DND-41 (cell line): ENCODE measurements at places on chromosomes 5 and 9.
A peak's percentile ranks its signal among the peaks of the same experiment; 100 is the strongest.

DNA sequence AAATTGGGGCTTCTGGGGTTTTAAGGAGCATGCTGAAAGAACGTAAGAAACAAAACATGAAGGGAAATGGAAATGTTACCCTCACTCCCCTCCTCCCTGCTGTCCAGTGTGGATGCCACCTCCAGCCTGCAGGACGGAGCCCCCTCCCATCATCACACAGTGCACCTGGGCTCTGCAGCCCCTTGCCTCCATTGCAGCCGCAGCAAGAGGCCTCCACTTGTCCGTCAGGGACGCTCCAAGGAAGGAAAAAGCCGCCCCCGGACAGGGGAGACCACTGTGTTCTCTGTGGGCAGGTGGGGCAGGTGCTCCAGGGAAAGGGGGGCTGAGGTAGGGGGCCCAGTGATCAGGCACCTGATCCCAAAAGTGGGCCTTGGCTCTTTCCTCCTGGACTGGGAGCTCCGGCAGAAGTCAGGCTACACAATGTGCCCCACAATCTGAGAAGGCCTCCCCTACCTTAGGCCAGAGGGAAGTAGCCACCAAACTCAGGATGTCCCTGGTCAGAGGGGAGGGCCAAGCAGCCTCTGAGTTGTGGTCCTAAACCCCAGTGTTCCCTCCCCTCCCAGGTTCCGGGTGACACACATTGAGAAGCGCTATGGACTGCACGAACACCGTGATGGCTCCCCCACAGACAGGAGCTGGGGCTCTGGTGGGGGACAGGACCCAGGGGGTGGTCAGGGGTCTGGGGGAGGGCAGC, 2.7 kb downstream of the RELL2 start:
- DNase-seq, result no peak

GRCh38 chr5:54927097-54927746, 58.2 kb downstream of the ESM1 start:
- no peak for DNase-seq

DNA sequence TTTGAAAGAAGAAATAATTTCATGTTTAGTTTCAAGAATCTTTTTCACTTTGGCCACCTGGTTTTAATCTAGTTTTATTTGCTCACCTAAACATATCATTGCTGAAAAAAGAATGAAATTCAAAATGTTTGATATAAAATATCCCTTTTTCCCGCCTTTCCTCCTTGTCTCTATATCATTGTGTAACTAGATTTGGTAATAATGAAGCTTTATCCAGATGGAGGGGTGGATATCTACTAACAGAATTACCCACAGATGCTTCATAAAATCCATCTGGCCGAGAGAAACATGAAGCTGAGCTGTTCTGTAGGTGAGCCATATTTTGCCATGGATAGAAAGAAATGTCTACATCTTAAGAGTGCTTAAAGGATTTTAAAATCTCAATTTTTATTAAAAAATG, 214.7 kb downstream of the ICE1 start:
- DNase-seq, result no peak

GRCh38 chr5:74665273-74665672, 19.8 kb upstream of the HEXB start:
- DNase-seq, result no peak

DNA sequence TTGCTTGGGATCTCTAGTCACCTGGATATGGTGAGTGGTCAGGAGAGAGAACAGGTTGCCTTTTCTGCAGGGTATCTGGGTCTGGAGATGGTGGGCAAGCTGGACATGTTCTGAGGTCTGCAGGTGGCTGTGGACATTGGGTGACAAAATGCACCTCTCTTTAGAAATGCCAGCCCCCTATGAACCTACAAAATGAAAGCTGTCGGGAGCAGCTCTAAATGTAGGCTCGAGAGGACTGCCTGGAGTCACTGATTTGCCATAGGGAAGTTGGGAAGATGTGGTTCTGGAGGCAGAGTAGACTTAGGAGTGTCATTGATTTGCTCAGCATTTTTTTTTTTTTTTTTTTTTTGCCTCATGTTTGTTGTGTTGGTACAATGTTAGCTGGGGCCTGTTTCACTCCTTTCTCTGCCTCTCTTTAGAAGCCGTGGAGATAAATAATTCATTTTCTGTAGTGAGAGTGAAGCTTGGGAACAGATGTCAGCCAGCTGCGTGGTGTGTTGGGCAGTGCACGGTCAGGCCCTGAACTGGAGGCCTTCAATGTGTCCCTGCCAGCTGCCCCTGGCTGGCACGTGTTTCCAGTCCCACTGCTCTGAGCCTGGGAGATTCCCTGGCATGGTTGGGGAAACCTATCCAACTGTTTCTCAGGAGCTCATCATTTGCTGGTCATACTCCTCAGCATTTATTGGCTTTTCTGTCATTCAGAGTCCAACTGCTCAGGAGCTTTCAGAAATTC, 5.4 kb downstream of the RGS3 start:
- no peak for DNase-seq

- DNase-seq, result no peak
These were observed 57.5 kb downstream of the TEX10 start for GRCh38 chr9:100295240-100295639.

GRCh38 chr5:150582241-150583109, 58.0 kb upstream of the SYNPO start:
- no peak for DNase-seq

DNA sequence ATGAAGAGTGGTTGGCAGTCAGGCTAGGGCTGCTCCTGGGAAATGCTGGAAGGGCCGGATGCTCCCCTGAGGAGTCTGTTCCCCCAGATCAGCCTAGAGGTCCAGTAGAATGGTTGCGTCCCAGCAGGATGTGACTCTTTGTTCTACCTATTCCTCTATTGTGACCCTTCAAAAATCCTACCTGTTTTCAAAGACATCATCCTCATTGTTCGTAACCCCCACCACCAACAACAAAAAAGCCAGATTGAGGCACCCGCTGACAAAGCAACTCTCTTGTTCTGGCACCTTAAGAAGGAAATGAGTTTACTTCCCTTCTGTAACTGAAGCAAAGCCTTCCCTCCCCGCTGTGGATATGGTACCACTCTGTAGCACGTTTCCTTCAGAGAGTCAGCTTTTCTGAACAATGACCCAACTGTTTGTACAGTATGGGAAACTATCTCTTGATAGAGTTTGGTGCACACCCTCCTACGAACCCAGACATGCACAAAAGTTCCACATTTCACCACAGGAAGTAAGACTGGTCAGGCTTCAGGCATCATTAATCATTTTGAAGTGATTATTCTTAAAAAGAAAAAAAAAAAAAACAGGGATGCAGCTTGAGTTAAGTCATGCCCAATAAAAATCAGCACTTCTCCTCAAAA, 207.2 kb downstream of the ENC1 start:
- no peak for DNase-seq

GRCh38 chr9:26157411-26157810, 479.2 kb upstream of the TUSC1 start:
- no peak for DNase-seq

GRCh38 chr9:26559506-26559905, 333.1 kb downstream of the CAAP1 start:
- DNase-seq, result no peak

GRCh38 chr5:123545506-123545905, 33.5 kb downstream of the CSNK1G3 start:
- DNase-seq, result peak; percentile 7

- DNase-seq, result peak; percentile 59
These were observed at the start of gene NSG2 for GRCh38 chr5:174045470-174046025. TSS of gene NSG2 (plus strand) at chr5:174045706. CDS start at chr5:174046756, 1,050 bp downstream.

- DNase-seq, result no peak
These were observed 512.3 kb upstream of the DAP start for GRCh38 chr5:11273180-11273903.

DNA sequence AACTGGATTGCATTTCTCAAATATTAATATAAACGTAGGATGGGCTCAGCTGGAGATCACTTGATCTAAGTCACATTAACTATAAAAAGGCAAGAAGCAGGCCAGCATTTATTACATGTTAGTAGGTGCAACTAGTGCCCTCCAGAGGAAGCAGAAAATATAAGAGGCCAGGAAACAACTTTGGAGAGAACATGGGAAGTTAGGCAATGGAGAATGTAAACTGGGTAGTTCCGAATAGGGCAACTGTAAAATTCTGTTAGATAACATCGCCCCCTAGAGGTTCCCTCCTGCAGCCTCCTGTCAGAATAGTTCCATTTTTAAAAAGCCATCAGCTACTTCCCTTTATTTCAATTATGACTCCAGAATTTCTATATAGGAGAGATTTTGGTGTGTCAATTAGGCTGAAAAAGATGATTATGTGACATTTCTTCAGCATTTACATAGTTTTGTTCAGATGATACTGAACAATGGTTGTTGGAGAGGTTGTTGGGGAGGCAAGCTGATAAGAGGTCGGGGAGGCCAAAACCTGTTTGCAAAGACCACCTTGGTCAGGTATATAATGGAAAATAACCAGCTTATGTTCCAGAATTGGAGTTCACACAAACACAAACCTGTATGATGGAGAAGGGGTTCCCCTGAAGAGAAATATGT, 22.4 kb downstream of the CCL28 start:
- DNase-seq, result peak; percentile 64

DNA sequence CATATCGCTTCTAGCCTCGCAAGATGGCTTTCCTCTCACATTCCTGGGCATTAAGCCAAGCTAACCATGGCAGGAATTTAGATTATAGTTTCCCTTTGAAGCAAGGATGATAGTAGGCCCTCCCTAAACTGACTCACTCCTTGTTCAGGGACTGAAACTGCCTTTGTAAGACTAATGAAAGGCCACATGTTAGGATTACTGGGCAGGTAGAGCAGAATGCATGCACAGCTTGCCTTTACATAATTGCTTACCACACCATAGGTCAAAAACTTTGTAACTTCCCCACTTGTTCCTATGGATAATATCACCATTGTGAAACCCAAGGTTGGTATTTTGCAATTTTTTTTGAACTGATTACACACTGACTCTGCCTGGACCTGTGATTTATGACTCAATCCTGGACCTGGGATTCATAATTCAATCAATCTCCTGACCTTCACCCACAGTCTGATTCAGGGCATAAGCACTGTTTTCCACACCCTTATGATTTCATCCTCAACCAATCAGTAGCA, 41.0 kb upstream of the PRDM9 start:
- DNase-seq, result no peak

GRCh38 chr5:132822650-132823480, 7.6 kb downstream of the SHROOM1 start:
- no peak for DNase-seq

DNA sequence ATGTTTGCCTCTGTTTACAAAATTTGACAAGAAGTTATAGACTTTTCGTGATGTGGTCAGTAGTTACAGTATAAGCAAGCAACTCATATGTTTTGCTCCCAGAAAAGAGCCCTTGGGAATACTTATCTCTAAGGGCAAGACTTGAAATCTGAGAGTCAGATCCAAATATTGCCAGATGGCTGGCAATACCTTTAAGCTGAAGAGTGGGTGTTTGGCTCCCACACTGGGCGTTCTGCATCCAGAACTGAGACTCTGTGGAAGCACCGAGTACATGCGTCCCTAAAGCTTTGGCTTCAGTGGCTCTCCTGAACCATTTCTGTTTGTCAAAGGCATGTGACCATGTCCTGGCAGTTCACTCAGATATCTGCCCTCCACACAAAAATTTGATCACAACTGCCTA, 194.1 kb downstream of the DCP2 start:
- no peak for DNase-seq

GRCh38 chr5:149060325-149060724, 2.5 kb downstream of the SH3TC2 start:
- DNase-seq, result no peak

GRCh38 chr9:110153431-110153830, 54.5 kb downstream of the C9orf152 start:
- no peak for DNase-seq

- DNase-seq, result no peak
These were observed 28.8 kb upstream of the DMAC1 start for GRCh38 chr9:7828334-7828733.

- peak; percentile 70 for DNase-seq
These were observed 2.8 kb downstream of the ST8SIA4 start for GRCh38 chr5:100900142-100900795.

GRCh38 chr9:133837627-133838597, 99.8 kb upstream of the SARDH start:
- DNase-seq, result no peak

DNA sequence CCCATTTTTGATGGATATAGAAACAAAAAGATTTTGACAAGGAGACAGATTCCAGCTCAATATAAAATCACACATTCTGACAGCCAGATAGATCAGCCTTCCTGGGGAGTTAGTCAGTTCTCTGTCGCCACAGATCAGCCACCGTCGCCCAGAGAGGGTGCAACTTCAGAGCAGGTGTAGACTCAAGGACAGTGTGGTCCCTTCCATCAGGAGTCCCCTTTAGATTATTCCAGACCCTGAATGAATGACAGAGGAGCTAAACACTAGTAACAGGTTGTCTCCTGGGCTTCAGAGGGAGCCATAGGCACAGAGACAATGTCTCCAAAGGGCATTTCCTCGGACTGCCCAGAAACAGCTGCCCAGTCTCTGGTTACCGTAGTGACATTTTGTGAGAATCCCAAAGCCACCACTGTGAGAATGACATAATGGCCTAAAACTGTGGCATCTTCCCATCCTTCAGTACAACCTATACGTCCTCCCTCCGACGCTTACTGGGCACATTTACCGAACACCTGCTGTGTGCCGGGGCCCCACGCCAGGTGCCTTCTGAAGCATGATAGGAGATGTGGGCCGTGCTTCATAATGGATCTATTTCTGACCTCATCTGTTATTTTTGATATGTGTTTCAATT, 47.4 kb upstream of the SLC2A8 start:
- DNase-seq, result no peak

DNA sequence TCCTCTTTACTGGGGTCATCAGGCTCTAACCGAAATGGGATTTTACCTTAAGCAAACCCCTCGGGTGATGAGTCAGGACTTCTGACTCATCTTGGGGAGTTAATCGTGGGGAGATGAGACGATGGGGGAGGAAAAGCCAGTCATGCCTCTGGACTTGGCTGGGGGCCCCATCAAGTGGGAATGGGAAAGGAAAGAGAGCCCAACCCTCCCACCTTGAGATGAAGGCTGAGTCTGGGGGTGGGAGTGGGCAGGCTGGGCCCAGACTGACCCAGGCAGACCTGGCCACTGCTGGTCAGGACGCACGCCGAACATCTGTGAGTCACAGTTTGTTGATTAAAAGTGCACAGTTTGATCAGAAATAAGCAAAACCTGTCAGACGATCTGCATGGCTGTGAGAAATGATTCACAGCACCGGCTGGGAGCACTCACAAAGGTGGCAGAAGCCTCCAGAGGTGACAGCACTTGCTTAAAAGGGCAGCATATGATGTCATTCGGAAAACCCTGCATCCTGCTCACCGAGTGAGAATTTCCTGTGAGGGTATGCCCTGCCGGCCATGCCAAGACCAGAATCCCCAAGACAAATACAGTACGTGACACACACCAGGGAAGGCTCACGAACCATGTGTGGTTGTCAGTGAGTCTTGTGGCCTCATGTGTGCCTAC, 50.0 kb upstream of the SLC25A51 start:
- no peak for DNase-seq
